ENCODE measurements at places on chromosomes 11 and 22.
A peak's percentile ranks its signal among the peaks of the same experiment; 100 is the strongest.

DNA sequence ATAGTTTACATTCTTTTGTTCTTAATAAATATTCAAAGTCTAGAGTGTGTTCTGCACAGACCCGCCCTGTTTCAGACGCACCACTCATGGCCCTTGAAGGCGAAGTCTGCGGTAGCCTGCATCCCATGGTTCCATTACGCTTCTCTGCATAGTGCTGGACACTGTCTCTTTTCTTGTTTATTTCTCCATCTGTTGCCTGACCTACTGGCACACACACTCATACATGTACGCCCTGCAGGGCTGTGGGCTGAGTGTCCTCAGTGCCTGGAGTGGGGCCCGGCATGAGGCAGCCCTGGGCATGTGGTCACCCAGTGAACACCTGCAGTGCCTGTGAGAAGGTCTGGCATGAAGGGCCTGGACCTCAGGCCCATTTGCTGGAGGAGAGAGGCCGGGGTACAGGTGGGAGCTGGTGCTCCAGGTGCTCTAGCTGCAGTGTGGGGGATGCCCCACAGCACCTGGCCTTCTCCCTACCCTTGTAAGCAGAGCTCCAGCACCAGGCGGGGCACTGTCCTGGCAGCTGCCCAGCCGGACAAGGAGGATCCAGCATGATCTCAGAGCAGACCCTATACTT lies 404.1 kb downstream of the TBC1D22A start:
- DNase-seq: peak; percentile 2

GRCh38 chr11:33544593-33545373 lies 155.8 kb downstream of the C11orf91 start:
- DNase-seq: no peak

- DNase-seq: no peak
Observed at GRCh38 chr11:107705027-107705426, 6.8 kb downstream of the SLN start.

DNA sequence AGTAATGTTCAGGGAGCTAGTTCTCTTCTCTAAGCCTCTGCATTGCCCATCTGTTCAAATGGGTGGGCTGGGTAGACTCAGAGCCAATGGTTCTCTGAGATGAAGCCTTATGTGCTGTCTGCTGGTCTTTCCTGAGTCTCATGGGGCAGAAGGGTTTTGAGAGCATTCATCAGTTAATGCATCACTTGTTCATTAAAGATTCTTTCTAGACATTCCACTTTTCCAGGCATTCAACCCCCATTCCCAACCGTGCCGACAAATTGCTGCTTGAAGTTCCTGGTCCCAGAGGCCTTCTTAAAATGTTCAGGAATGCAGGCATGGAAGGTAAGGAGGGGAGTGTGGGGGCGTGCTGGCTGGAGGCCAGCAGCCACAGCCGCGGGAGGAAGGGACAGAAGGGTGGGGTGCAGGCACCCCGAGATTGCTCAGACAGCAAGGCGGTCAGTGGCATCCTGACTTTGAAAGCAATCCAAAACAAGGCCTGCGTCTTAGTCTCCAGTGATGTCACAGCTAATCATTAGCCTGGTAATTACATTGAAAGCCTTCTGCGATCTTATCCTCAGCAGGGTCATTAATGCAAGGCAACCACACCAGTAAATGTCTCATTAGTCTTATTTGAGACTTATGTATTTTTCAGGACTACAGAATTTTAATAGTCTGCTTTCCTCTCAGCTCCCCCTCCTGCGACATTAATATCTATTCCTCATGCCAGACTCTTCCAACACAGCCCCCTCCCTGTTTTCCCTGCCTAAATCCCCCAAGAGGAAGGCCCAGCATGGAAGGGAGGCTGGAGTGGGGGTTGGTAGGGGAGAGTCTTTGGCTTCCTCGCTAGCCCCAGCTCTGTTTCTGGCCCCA lies 328.8 kb downstream of the MIAT start:
- DNase-seq: no peak

DNA sequence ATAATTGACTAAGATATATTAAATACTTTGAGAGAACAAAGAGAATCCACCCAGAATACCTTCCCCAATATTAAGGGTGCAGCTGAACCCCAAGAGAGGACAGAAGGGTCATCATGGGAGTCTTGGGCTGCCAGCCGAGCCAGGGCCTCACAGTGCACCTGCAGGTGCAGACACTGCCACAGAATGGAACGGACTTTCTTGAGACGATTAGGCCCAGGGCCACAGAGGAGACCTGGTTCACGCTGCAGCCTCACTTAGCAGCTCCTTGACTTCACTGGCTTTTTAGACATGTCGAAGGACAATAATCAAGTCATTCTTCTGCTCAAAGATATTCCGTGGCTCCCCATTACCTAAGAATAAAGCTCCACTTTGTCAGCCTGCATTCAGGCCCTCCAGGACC lies 100.6 kb downstream of the PHF21B start:
- DNase-seq: no peak

DNA sequence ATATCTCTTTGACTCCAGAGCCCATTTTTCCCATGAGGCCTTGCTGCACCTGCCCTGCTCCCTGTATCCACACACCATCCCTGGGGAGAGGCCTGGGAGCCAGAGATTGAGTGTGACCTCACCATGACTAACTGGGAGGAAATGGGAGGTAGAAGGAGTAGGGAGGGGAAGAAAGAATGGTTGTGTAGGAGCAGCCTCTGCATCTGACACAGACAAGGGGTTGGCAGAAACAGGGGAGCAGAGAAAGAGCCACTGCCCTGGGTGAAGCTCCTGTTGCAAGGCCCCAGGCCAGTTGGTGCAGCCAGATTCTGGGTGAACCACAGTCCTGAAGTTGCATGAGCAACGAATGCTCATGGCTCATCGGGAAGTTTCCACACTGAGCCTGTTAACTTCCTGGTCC lies 32.4 kb downstream of the POU2F3 start:
- no peak for DNase-seq

DNA sequence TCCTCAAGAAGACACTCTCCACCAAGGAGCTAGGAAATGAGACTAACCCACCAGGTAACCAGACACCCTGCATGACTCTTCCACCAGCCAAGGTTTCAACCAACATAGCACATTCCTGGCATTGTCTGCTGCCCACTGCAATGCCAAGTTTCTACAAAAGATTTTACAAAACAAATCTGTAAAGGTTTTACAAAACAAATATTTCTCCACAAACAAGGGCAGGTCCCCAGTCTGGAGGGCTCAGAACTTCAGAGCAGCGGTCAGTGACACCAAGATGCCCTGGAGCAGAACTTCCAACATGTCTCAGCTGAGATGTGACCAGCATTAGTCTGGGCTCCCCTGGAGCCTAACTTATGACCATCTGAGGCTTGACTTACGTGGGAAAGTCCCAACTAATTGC lies 14.0 kb downstream of the GALNT18 start:
- no peak for DNase-seq

DNA sequence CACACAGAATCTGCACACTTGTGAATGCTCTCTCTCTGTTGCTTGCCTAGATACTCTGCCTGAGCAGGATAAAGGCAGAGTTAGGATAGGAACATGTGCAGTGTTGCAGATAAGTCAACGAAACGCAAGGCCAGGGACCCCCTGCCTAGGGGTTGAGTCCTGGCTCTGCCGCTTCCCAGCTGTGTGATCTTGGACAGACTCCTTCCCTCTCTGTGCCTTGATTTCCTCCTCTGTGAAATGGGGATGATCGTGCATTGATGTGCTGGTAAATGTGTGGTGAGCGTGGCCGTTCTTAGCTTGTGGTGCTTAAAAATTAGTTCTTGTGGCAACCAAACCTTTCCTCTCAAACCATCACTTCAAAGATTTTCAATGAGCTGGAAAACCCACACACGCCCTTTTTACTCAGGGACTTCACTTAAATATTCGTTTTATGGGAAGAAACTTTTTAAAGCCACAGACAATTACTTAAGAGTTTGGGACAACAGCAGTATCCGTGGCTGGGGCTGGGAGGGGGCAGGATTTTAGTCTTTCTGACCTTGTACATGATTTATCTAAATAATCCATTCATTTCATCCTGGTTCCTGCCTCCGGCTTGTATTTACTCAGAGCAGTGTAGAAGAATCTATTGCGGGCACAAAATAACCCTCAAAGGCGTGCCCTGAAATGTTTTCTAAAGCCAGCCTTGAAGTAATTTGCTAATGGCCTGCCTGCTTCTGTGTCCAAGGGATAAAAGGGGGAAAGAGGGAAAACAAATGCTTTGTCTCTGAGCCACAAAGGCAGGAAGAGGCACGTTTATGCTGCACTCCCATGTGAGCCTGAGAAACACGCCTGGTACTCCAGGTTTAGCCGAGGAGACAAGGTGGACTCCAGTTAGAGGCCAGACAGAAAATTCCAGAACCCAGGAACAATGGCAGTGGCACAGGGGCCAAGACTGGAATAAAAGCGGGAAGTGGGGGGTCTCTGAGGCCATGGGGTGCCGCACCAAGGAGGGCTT lies 85.0 kb upstream of the CRYBB3 start:
- no peak for DNase-seq

DNA sequence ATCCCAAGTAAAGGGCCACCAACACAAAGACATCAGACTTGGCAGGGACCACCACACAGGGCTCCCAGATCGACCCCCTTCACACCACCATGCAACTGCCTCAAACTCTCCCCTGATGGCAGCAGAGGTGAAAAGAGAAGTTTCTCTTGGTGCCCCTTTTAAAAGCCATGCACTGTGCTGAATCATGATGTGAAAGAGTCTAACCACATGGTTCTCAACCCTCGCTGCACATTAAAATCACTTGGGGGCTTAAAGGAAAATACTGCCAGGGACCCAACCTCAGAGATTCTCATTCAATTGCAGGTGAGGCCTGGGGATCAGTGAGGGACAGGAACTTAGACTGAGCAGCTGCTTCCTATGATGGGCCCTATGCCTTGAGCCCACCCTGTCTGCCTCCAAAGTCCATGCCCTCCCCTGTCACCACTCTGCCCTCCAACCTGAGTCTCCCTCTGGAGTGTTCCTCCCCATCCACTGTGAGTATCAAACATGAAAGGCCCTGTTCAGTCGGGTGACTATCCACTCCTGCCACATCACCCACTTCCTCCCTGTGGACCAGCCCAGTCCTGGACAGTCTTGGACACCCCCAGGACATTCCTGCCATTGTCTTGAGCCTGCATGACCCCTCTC lies 40.8 kb downstream of the PLEKHA7 start:
- no peak for DNase-seq

- no peak for DNase-seq
Observed at GRCh38 chr11:897253-898142, 13.1 kb downstream of the CHID1 start.

- no peak for DNase-seq
Observed at GRCh38 chr11:91608677-91609076, 615.9 kb upstream of the FAT3 start.

DNA sequence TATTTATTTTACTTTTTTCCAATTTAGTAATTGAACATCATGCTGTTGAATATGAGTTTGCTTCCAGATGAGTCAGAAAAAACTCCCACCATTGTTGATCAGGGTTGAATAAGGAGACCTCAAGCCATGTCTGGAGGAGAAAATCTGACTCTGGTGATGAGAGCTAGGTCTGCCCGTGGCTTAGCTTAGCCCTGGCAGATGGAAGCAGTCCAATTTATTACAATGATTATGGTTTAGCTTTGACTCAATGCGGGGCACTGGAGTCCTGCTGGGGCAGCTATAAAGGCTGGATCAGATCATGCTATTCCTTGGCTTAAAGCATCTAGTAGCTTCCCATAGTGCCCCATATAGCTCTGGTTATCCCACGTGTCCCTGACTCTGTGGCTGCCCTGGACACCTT lies 506.5 kb downstream of the MN1 start:
- DNase-seq: no peak

- DNase-seq: no peak
Observed at GRCh38 chr22:38023045-38023444, 34.2 kb upstream of the PICK1 start.

DNA sequence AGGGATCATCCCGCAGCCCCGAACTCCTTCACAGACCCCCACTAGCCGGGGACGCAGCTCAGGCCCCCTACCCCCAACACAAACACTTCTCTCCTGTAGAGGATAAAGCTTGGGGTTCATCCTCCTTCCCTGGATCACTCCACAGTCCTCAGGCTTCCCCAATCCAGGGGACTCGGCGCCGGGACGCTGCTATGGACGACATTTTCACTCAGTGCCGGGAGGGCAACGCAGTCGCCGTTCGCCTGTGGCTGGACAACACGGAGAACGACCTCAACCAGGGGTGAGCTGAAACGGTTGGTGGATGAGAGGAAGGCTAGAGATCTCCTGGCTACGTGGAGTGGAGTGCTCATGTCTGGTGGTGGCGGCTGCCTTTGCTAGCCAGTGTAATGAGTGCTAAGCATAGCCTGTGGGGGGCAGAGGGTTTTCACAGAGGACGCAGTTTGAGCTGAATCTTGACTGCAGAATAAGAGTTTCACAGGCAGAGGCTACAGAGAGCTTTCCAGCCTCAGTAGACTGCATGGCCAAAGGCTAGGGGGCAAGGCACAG lies 580 bp downstream of the ILK start:
- DNase-seq: peak; percentile 72

DNA sequence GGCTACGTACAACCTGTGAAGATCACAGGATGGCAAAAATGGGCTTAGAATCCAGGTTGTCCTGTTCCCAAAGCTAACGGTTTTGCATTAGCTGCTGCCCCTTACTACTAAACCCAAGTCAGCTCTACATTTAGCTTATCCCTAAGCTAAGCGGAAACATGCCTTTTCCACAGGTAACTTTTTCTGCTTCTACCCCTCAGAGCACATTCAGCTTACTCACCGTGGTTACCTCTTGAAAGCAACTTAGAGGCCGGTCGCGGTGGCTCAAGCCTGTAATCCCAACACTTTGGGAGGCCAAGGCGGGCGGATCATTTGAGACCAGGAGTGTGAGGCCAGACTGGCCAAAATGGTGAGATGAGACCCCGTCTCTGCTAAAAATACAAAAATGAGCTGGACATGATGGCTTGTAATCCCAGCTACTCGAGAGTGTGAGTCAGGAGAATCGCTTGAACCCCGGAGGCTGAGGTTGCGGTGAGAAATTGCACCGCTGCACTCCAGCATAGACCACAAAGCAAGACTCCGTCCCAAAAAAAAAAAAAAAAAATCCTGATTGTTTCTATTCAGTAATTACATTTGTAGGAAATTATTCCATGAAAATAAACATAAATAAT lies 790 bp upstream of the TMEM41B start:
- DNase-seq: no peak

GRCh38 chr11:119584193-119585042 lies 144.6 kb downstream of the NECTIN1 start:
- peak; percentile 25 for DNase-seq

- DNase-seq: peak; percentile 39
Observed at GRCh38 chr11:57459164-57460021, 935 bp upstream of the RTN4RL2 start.

GRCh38 chr22:31126128-31126868 lies 3.5 kb downstream of the INPP5J start:
- no peak for DNase-seq

- no peak for DNase-seq
Observed at GRCh38 chr11:2830886-2831285, 54.7 kb downstream of the CDKN1C start.
